T-helper 9 cell (primary cell): ENCODE measurements at places on chromosomes 7 and 10.

DNA sequence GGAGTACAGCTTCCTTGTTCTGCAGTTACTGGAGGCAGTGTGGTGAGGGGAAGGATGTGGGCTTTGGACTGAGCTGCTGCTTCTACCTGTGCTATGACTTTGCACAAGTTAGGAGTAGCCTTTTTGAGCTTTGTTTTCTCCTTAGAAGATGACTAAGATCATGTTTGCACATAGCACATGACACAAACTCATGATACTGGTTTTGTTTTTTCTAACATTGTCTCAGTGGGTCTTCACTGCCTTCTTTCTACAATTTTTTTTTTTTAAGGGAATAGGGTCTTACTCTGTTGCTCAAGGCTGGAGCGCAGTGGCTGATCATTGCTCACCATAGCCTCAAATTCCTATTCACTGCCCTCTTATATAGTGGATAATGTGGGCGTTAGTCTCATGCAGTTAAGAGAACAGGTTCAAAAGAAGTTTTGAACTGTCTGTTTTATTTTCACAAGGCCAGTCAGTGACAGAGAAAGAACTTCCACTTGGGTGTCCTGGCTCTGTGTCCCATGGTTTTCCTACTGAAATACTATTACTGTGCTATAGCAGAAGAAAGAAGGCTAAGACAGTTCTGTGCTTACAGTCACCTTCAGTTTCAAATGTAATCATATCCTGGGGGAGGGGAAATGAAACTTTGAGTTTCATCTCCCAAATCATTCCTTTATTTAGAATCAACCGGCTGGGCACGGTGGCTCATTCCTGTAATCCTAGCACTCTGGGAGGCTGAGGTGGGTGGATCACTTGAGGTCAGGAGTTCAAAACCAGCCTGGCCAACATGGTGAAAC, 72.0 kb downstream of the KAT6B start:
- DNase-seq: no peak

DNA sequence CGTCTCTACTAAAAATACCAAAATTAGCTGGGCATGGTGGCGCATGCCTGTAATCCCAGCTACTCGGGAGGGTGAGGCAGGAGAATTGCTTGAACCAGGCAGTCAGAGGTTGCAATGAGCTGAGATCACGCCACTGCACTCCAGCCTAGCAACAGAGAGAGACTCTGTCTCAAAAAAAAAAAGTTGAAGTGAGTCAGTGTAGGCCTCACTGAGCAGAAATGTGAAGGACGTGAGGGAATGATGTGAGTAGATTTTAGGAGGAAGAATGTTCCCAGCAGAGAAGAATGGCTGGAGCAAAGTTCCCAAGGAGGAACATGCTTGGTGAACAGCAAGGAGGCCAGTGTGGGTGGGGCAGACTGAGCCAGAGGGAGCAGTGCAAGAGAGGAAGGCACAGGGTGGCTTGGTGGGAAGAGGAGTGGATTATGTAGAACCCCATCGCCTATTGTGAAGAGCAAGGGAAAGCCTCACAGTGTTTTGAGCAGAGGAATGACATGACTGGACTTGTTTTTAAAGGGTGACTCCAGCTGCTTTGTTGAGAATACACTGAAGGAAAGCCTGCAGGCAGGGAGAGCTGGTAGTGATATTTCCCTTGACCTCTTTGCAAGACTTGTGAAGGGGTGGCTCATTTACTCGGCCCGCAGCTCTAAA, 708.7 kb downstream of the SUGCT start:
- DNase-seq: no peak

DNA sequence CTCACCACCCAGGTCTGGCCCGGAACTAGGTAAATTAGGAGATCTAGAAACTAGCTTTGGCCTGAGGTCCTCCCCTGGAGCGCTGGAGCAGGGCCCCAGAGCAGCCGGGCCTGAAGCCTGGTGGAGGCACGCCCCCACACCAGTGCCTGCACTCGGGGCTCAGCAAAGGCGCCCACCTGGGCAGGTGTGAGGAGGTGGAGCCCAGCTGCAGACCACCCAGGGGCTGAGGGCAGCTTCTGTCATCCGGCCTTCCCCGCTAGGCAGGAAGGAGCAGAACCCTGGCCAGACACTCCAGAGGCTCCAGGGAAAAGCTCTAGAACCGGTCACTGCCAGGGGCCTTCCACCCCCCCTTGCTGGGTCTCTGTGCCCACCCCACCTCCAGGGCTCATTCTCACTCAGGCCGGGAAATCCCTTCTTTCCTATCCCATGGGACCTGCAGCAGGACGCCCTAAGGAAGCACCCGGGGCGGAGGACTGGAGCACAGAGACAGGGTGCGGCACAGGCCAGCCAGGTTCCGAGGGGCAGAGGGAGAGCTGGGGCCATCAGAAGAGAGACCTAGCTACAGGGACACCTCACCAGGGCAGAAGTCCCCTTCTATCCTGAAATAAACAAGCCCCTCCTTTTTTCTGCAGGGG, 161.2 kb downstream of the NRF1 start:
- DNase-seq: no peak

GRCh38 chr7:95526128-95526738, 40.5 kb downstream of the ASB4 start:
- DNase-seq: no peak

DNA sequence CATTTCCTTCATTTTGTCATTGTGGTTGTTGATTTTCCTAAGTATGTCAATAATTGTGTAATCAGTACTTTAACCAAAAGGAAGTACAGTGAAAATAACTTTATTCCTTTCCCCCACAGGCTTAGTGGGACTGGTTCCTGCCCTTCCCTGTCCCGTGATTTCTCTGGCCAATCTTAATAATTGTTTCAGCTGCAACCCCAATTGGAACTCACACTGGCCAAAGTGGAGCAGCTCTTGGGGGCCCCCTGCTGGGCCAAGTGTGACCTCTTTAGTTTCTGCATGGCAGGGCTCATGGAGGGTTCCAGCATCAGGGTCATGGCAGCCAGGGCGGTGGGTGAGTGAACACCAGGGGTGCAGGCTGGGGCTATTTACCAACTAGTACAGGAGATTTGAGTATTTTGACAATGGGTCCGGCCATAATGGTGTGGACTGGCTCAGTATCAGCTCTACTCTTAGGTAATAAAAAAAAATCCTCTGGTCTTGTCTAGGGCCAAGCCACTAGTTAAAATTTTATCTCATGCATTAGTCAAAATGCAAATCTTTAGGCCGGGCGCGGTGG, 31.7 kb downstream of the CYCS start:
- peak; percentile 72 for DNase-seq

- no peak for DNase-seq
These were observed 11.9 kb downstream of the MYO1G start for GRCh38 chr7:44966731-44967538.

GRCh38 chr7:22486597-22486996, 13.4 kb downstream of the STEAP1B start:
- no peak for DNase-seq

- no peak for DNase-seq
These were observed 177.6 kb downstream of the PRKAG2 start for GRCh38 chr7:151699147-151699927.

GRCh38 chr7:112302566-112302965, 96.1 kb downstream of the ZNF277 start:
- DNase-seq: no peak

DNA sequence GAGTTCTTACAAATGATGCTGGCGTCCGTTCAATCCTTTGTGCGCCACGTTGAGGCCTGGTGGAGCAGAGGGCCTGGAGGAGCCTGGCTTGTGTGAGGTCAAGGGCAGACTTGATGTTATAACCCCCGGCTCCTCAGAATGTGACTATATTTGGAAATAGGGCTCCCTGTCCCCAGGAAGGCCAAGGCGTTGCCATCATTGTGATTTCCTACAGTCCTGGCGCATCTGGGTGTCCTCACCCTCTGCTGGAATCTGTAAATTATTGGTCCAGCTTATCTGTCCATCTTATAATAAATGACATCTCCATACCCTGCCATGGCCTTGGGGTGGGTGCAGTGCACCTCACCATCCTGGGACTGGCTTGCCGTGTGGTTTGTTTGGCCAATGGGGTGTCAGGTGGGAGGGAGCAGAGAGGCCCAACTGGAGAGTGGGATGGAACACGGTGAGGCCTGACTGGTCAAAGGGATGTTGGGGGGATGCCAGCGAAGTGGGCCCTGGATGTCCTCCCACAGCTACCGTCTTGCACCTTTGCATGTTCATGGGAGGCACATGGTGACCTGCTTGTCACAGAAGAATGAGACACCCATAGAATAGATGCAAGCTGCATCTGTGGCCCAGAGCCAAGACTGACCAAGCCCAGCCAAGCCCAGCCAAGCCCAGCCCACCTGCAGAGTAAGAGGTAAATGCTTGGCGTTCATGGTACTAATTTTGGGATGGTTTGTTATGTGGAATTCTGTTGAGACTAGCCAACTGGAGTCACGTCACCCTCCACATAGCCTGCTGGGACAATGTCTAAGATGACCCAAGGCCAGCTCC, 11.1 kb upstream of the LRRC27 start:
- DNase-seq: no peak

DNA sequence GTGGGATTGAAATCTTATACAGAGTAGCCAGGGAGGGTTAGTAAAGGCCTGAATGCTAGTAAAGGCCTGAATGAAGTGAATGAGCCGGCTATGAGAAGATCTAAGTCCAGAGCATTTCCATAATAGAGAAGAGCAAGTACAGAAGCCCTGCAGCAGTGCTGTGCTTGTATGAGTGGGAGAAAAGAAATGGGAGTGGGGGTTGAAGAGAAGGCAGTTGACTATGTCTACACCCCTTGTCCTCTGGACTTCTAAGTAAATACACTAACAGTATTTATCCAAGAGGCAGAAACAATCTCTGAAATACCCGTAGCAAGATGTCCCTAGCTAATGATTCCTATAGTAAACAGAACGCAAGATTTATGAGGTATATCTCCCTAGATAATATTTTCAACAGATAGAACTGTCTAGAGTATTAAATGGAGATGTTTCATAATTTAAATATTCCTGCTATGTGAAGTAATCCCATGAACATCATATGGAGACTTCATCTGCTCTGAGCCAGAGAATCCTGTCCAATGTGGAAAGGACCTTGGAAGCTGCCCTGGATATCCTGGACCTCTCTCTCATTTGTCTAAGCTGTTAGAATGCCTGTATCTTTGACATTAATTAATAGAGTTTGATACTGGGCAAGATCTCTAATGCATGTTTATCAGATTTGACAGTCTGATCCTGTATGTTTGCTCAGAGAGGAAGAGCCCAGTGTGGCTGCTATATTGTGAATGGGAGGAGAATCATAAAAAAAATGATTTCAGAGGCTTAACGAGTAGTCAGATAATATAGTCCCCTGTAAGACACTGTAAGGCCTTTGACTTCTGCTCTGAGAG, 171.6 kb downstream of the LRRN3 start:
- DNase-seq: no peak

DNA sequence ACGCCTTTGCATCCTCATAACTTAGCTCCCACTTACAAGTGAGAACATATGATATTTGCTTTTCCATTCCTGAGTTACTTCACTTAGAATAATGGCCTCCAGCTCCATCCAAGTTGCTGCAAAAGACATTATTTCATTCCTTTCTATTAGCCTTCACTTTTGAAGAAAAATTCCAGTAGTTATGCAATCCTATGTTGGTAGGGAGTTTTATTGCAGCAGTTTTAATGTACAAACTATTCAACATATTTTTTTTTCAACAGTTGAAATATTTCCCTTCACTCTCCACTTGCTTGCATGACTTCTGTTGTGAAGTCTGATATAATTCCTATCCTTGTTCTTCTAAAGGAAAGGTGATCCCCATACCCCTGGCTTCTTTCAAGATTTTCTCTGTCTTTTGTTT, 27.3 kb upstream of the ARHGAP22 start:
- no peak for DNase-seq

DNA sequence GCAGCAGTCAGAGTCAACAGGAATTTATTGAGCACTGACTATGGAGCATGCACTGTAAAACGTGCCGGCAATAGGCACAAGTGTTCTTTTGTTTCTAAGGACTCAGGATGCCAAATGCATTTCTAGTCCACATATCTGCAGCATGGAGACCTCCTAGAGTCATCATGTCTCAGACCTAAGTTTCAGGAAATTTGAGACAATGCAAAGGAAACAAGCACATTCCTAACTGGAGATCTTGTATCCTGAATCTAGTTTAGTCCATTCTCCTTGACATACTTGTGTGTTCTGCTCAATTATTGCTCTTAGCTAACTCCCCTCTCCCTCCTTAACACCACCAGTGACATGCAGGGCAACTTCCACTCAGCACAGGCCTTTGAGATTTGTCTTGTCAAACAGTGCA, 173.2 kb downstream of the ZNF438 start:
- DNase-seq: no peak

GRCh38 chr7:103751311-103751880, 238.1 kb downstream of the RELN start:
- no peak for DNase-seq

DNA sequence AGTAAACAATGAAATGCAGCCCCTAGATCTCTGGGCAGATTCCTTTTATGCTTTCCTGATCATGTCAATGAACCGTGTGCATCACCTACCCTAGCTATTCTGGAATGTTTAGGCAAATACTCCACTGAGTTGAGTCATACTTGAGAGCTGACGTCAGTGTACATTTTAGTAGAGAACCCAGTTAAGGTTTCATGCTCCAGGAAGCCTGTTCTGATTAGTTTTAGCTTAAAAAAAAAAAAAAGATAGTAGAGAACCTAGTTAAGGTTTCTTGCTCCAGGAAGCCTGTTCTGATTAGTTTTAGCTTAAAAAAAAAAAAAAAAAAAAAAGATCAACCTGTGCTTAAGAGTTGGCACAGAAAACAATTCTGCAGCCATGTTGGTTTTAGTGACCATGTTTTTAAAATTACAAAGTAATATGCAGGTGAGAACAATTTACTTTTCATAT, 3.7 kb upstream of the MCU start:
- no peak for DNase-seq
